GM10248 (cell line): ENCODE measurements at places on chromosomes 2 and 18.

- no peak for DNase-seq
These were observed 248.6 kb downstream of the LOXHD1 start for GRCh38 chr18:46408334-46408987.

DNA sequence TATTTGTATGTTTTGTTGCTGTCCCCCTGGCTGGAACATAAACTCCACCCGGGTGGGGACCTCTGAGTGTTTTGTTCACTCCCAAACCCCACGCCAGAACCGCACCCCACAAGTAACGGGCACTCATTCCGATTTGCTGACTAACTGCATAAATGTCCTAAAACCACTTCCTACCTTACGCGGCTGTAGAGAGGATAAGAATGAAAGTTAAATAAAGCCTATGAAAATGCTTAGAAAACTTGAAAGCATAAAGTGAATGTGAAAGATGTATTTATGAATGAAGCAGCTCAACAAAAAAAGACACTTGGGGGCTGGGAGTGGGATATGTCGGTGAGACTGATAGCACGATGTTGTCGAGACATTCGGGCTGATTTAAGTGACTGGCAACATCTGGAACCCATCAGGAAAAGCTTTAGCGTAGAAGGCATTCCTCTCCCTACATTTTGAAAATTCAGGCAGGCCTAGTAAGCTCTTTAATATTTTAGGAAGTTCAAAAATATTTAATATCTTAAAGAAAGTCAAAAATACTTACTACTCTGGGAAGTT is 206.7 kb downstream of the SH3RF3 start:
- DNase-seq: no peak

- peak; percentile 22 for DNase-seq
These were observed 386.5 kb downstream of the DLGAP1 start for GRCh38 chr18:4068552-4069158.

- DNase-seq: no peak
These were observed 80.0 kb downstream of the ETAA1 start for GRCh38 chr2:67476809-67477790.

DNA sequence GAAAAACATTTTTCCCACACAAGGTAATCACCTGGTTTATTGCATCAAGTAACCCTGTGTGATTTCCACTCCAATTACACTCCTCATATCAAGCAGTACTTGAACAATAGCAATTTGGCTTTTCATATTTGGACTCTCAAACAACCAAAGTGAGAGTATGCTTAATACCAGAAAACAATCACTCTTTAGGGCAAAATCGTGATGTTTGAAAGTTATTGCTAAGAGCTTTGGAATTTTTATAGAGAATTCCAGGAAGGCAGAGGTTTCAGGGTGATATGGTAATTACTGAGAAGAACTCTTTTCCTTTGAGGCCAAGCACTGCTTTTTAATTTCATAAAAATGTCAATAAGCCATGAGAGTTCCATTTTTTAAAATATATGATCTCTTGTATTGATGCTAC is 779.5 kb upstream of the LRRTM1 start:
- DNase-seq: no peak

DNA sequence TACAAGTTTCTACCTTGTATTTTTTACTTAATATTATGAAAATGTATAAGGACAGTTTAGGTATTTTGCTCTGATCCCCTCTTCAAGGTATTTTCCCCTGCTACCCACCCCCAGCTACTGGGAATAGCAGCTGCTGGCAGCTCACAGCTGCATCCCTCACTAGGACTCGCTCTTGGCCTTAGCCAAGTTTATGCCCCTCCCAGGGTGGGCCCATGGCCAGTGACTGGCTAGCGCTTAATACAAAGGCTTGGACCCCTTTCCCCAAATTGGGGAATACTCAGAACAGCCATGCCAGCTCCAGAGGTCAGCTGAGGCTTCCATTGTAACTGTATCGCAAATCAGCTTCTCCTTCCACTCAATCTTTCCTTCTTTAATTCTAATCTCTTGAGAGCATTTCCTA is 131.3 kb downstream of the GFPT1 start:
- no peak for DNase-seq

DNA sequence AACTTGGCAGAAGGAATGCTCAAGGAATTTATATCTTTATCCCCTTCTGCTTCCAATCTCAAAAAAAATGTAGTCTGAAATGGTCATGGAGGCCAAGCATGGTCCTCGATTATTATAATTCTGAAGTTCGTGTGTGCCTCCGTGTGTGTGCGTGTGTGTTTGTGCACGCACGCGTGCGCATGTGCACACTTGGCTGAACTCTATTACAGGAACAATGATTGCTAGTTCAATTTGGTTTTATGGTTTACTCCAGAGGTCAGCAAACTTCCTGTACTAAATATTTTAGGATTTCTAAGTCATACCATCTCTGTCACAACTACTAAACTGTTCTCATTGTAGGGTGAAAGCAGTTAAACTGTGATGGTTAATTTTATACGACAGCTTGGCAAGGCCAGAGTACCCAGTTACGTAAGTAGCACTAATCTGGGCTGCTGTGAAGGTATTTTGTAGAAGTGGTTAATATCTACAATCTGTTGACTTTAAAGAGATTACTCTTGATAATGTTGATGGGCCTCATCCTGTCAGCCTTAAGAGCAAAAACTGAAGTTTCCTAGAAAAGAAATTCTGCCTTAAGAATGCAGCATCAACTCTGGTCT is 5.8 kb upstream of the MARCHF7 start:
- DNase-seq: no peak

GRCh38 chr2:47554311-47554905 is 151.5 kb downstream of the MSH2 start:
- DNase-seq: no peak

- DNase-seq: no peak
These were observed 52.2 kb downstream of the CDK15 start for GRCh38 chr2:201858281-201859184.

- no peak for DNase-seq
These were observed 12.8 kb downstream of the TFPI start for GRCh38 chr2:187541086-187542085.

DNA sequence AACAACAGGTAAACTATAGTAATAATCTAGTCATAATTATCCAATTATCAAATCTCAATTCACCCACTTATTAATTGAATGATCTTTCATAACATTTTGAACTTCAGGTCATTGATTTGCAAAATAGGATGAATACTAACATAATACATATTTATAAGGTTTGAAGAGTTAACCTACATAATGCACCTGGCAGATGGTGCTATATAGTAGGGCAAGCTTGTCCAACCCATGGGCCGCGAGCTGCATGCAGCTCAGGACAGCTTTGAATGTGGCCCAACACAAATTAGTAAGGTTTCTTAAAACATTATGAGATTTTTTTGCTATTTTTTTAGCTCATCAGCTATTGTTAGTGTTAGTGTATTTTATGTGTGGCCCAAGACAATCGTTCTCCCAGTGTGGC is 815.8 kb upstream of the ID2 start:
- no peak for DNase-seq

- DNase-seq: no peak
These were observed 407.4 kb downstream of the NRXN1 start for GRCh38 chr2:50624506-50624905.

- DNase-seq: no peak
These were observed 94.4 kb upstream of the XPO1 start for GRCh38 chr2:61632276-61633169.

DNA sequence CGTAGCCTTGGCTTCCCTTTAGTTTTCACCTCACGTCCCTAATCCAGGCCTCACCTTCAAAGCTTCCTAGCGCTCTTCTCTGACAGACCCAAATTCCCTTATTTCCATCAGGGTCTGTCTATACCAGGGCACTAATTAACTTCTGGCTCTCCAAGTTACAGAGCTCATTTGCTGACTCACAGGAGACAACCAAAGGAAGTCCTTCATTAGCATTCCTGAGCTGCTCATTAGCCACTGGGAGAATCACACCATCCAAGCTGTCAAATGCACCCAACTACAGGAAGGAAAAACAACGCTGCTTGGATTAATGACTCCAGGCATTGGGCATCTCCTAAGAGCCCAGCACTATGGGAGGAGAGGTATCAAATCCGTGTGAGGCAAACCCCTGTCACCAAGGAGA is 109.8 kb upstream of the ALK start:
- DNase-seq: no peak

DNA sequence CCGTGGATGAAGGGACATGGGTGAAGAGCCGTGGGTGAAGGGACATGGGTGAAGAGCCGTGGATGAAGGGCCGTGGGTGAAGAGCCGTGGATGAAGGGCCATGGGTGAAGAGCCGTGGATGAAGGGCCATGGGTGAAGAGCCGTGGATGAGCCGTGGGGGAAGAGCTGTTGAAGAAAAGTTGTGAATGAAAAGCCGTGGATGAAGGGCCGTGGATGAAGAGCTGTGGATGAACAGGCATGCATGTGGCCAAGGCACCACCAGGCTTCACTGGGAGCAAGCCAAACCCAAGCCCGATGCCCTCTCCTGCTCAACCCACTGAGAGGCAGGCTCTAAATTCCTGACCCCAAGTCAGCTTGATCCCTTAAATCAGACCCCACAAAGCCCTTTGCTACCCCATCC is 10.6 kb downstream of the OR6B3 start:
- DNase-seq: no peak

DNA sequence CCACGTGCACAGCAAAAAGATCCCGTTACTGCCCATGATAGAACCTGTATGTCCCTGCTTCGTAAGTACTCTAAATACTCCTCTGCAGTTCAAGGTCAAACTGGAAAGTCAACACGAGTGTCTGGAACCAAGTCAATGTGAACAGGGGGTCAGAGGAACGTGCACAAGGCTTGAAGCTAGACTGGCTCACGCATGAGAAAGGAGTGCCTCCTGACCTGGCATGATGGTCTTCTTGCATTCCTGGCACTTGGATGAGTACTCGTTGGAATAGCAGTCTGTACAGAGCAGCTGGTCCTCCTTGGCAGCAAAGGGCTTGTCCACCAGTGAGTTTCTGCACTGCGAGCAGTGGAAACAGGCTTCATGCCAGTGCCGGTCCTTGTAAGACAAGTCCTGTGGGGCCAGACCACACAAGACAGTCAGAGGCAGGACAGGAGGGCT is 25.5 kb downstream of the FHL2 start:
- no peak for DNase-seq

GRCh38 chr2:132038179-132038882 is 123.4 kb downstream of the ANKRD30BL start:
- DNase-seq: peak; percentile 1

GRCh38 chr2:37984589-37984988 is 59.5 kb downstream of the RMDN2 start:
- DNase-seq: no peak

GRCh38 chr2:104026725-104027124 is 827.2 kb upstream of the POU3F3 start:
- DNase-seq: no peak

GRCh38 chr18:12391487-12392165 is 14.6 kb upstream of the AFG3L2 start:
- DNase-seq: peak; percentile 66

DNA sequence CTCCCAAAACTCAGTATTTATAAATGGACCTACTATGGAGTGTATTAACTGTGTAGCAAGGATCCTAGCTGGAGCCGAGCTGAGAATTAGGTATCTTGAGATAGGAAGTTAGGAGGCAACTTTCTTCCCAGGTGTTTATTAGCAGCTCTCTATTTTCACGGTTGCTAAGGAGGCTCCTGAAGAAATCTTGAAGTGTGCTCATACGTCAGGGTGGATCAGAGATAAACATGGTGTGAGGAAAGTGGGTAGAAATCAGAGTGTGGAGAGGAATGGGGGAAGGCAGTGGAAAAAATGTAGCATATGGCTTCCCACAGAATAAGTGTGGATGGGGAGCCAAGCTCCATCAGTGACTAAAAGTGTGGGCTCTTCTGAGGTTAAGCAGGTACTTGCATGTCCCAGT is 104.3 kb downstream of the ABCA12 start:
- no peak for DNase-seq

GRCh38 chr2:222939208-222939856 is 78.5 kb downstream of the ACSL3 start:
- DNase-seq: peak; percentile 24

GRCh38 chr2:68769586-68770270 is 35.1 kb downstream of the ARHGAP25 start:
- no peak for DNase-seq

- DNase-seq: no peak
These were observed 73.9 kb downstream of the SDC1 start for GRCh38 chr2:20150806-20151571.

DNA sequence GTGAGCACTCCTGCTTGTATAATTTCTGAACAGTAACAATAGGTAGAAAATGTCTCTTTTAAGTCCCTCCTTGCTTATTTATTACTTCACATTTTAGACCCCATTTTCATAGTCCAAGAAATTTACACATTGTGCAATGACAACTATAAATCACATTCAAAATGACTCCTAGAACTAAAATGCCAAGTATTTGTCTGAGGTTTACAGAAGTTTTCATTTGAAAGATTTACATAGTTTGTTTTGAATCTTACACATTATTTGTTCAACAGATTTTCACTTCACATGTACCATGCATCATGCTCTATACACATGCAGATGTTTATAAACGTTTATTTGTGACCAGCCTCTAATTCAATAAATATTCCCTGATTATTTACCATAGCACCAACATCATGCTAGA is 15.7 kb upstream of the TRIB2 start:
- no peak for DNase-seq

DNA sequence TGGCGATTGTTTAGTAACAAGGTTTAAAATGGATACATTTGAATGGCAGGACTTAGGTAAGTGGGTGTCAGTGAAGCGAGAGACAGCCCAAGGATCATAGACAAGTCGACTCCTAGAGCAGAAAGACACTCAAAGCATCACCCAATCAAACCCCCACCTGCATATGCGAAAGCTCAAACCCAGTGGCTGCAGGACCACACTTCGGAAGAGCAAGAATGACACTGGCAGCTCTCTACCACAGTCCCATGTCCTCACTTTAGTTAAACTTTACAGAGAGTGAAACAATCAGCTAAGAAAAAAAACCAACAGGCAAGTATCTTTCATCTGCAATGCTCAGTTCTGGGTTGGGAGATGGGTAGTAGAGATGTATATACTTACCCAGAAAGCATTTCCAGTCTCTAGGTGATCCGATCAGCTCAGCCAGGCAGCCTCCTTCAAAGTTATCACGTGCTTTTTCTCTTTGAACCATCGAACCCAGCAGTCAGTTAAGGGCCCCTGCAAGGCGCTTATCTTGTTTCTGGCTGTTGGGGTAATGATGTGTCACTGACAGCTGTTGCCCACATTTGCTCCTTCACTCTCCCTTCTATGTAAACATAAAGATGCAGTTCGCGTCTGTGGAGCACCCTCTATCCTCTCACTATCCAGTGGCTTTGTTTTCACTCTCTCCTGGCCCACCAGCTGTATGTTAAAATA is 357.5 kb upstream of the ID2 start:
- no peak for DNase-seq

DNA sequence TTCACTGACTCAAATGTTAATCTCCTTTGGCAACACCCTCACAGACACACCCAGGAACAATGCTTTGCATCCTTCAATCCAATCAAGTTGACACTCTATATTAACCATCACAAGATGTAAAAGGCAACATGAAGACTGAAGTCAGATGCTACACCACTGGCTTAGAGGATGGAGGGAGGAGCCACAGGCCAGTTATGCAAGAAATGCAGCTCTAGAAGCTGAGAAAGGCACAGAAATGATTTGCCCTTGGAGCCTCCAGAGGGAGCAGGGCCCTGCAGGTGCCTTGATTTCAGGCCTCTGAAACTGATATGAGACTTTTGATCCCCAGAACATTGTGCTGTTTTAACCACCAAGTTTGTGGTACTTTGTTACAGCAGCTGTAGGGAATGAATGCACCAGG is 276.3 kb downstream of the KCNS3 start:
- DNase-seq: no peak
